ENCODE measurements at places on chromosomes 1 and 21.

- no peak for DNase-seq
These were observed 63.2 kb downstream of the PRKAB2 start for GRCh38 chr1:147109041-147109440.

DNA sequence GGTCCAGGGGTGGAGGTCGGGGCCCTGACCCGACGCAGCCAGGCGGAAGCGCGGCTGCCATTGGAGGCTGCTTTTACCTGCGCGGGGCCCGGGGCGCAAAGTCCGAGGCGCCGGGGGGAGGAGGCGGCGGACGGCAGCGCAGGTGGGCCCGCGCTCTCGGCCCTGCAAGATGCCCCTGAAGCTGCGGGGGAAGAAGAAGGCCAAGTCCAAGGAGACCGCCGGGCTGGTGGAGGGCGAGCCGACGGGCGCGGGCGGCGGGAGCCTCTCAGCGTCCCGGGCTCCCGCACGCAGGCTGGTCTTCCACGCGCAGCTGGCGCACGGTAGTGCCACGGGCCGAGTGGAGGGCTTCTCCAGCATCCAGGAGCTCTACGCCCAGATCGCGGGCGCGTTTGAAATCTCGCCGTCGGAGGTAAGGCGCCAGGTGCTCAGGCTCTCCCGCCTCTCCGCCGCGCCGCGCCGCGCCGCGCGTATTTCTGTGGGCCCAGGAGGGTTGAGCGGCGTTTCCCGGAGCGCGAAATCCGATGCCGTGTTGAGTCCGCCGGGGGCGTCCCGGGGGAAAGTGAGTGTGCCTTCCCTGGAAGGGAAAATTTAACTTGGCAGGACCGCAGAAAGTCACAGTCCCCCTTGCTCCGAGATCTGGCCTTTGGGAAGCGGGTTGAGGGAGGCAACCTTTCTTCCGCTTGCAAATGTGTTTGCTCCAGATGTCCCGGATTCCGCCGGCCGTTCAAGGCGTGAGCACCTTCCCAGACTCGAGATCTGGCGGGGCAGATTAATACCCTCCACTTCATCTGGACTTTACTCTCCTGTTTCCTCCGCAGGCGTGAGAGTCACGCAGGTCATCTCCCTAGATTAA lies at the start of gene GIPC2:
GIPC2 (plus strand) TSS at position 41 of the 853 bp plus-strand sequence; CDS start at position 170, 129 bp downstream.
- no peak for DNase-seq

GRCh38 chr1:57503337-57503736 lies 79.5 kb upstream of the DAB1 start:
- DNase-seq = no peak

DNA sequence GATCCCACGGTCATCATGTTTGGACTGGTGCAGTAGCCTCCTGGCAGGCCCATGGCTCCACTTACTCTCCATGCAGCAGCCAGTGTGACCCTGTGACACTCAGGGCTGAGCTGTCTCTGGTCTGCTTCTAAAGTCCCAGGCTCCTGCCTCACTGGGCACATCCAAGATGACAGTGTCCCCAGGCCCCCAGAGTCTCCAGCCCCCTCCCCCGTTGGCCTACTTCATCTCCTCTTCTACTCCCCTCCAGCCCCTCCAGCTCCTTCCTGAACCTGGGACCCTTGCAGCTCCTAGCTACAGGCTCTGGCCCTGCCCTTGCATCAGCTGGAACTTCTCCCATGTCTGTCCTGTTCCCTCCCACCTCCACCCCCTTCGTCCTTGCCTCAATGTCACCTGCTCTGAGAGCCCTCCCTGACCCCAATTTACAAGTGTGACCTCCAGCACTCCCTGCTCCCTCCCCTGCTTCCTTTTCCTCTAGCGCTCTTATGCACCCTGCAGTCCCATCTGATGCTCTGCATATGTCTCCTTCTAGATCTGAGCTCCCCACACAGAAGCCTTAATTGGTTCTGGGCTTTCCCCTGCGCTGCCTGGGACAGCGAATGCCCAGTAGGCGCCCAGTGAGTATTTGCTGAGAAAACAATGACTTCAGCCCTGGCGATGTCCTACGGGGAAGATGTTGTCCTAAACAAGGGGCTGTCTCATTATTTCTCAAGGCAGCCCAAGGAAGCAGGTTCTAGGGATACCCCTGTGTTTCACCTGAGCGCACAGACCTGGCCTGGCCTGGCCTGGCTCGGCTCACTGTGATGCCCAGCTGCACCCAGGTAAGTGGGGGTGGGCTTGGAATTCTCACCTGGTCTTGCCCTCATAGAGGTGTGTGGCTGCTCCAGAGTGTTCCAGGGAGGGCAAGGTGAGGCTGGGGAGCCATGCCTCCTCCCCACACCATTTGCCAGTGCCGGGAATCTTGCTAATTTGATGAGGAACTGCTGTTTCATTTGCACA lies 600.6 kb downstream of the PTPRU start:
- DNase-seq = no peak

- DNase-seq = no peak
These were observed 5.1 kb downstream of the ATF3 start for GRCh38 chr1:212613440-212614335.

DNA sequence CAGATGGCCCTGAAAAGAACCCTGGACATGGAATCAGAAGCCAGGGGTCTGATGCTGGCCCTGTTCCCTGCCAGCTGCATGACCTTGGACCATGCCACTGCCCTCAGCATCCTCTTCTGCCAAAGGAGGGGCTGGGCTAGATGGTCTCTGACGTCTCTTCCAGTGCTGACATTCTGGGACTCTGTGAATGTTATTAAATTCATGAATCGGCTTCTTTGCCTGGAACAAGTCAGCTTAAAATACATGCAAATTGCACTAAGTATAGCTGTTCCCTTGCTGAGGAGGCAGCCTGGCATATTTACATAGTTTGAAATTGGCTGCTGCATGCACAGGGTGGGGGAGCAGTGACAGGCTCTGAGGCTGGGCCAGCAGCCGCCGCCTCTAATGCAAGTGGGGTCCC lies 23.8 kb downstream of the KCNA2 start:
- no peak for DNase-seq

GRCh38 chr1:6313393-6314200 lies 52.7 kb upstream of the GPR153 start:
- no peak for DNase-seq

GRCh38 chr1:32539584-32540571 lies 651 bp downstream of the ZBTB8A start:
- DNase-seq = peak; percentile 36

GRCh38 chr1:164504749-164505148 lies 54.2 kb upstream of the PBX1 start:
- no peak for DNase-seq

DNA sequence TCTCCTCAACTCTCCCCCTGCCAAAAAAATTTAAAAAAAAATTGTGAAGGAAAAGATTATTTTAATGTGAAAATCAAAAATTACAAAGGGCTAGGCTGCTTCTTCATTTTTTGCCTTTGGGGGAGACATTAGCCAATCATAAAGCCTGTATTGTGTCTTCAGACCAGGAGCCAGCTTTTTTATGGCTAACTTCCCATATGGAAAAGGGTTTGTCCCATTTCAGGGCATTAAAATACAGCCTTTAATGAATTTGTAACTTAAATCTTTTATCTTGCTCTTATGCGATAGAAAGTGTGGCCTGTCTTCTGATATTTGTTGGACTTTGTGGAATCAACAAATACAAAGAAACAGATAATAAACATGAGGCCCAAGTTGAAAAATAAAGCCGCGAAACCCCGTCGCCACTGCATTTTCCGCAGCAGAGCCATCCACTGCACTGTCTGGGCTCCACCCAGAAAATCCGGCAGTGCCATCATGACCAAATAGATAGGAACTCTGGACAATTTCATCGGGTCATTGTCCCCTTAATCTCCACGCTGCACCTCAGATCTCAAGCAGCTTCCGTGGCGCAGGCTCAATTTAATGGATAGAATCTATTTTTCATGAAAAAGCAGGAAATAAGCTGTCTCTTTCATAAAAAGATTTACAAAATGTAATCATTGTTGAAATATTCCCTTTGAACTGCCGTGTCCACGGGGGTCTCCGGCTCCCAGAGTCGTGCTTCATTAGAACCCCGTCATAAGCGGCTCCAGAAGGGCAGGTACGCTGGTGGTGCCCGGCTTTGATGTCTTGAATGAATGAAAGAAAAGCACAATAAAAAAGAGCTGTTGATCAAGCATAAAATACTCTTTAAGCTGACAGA lies 277.6 kb downstream of the TM2D1 start:
- DNase-seq = no peak

GRCh38 chr1:50704126-50704525 lies 255.9 kb downstream of the FAF1 start:
- DNase-seq = peak; percentile 51

- DNase-seq = no peak
These were observed 43.0 kb downstream of the PPP2R5A start for GRCh38 chr1:212328248-212328647.

DNA sequence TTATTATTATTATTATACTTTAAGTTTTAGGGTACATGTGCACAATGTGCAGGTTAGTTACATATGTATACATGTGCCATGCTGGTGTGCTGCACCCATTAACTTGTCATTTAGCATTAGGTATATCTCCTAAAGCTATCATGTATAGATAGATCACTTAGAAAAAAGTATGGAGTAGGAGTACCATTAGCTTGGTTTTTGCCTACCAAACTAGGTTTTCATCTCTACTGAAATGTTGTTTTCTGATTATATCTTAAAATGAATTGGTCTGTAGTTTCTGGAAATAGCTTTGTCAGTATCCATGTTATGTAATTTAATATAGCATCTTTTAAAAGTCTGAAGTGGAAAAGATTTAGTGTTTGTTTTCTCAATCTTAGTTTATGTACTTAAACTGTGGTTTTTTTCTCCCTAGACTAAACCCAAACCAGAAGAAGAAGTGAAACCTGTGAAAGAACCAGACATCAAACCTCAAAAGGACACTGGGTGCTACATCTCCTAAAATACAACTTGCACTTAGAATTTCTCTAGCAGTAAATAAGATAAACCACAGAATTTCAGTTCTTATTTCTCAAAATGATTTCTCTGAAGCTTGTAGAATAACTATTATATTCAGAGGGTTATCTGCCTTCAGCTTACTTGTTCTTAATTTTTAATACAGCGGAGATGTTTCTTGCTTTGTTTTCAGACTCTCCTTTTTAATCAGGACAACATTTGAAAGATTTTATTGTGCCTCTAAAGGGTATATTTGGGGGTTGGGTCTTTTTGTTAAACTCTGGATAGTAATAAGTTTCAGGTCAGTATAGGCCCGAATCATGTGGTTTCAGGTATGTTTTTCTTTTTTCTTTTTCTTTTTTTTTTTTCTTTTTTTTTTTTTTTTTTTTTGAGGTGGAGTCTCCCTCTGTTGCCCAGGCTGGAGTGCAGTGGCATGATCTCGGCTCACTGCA lies 4.5 kb upstream of the FAM177B start:
- peak; percentile 10 for DNase-seq

DNA sequence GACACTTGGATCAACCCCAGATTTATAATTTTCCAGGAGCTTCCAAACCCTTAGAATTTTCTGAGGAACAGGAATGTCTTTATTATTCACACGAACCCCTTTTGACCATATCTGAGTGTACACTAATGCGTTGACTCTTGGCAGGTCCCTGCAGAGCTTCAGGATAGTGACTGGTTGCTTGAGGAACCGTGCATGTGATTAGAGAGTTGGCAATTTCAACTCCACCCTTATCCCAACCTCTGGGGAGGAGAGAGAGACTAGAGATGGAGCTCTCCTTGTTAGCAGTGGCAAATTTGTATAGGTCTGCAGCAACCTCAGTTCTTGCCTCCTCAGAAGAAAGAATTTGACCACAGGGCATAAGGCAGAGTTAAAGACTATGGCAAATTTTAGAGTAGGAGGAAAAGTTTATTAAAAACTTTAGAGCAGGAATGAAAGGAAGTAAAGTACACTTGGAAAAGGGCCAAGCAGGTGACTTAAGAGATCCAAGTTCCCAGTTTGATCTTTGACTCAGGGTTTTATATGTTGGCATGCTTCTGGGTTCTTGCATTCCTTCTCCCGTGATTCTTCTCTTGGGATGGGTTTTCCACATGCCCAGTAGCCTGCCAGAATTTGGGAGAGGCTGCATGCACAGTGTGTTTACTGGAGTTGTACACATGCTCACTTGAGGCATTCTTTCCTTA lies 93.8 kb upstream of the ETV3 start:
- no peak for DNase-seq

- DNase-seq = no peak
These were observed 56.7 kb upstream of the GFI1 start for GRCh38 chr1:92543131-92544055.

GRCh38 chr1:29849991-29850757 lies 613.9 kb downstream of the PTPRU start:
- no peak for DNase-seq

GRCh38 chr21:42233067-42233961 lies 14.4 kb downstream of the ABCG1 start:
- DNase-seq = peak; percentile 82

- DNase-seq = peak; percentile 24
These were observed 6.3 kb downstream of the HAPLN2 start for GRCh38 chr1:156625436-156626078.

DNA sequence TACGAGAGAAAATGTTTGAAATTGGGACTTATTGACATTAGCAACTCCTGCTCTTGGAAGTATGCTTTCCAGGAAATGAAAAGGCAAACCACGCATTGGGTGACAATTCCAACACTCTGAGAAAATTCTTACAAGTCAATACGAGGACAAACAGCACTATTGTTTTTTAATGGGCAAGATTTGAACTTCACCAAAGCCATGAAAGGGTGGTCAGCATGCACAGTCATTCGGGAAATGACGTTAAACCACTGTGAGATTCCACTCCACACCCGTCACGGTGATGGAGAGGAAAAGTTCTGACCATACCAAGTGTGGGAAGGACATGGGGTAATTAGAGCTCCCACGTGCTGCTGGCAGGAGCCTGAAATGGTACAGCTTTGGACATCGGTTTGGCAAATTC lies 12.2 kb upstream of the PRXL2B start:
- DNase-seq = no peak

DNA sequence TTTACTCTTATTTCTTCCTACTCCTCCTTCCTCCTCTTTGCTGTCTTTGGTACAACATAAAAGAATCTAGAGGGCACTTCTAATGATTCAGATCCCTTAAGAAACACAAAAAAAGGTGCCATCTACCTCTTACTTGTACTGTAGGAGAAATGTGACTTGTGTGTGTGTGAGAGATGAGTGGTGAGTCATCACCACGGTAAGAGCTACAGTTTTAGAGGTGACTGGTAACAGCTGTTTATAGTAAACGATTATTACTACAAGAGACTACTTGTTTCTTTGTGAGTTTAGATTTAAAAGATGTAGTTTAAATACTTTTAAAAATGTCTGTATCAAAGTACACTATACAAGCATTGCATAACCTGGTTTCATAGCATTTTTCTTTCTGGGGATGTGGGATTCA lies 40.4 kb downstream of the SLC35D1 start:
- no peak for DNase-seq

- no peak for DNase-seq
These were observed 39.7 kb downstream of the TOMM20 start for GRCh38 chr1:235088907-235089306.

DNA sequence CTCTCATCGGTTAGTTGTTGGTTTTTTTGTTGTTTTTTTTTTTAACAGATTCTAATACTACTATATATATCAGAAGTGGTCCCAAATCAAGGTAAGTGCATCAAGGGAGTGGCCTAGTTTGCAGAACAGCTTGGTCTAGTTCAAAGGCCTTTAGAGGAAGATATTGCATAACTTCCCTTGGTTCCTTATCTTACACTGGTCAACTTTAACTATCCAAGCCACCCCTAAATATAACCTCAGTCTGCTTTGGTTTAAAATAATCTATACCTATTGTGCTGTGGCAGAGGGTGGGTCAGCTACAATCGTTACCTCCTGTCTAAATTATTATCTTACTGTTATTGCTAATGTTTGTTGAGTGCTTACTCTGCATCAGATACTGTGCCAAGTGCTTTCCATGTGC lies 6.9 kb downstream of the S100A12 start:
- DNase-seq = no peak

- no peak for DNase-seq
These were observed 190.7 kb downstream of the NUF2 start for GRCh38 chr1:163512349-163512989.

Data from inflammatory macrophage treated with lipopolysaccharide for 1 hour (primary cell).